Neural crest cell (in vitro differentiated cells): ENCODE measurements at places on chromosomes 3 and 15. TPM values are rescaled to one million over a fixed set of nuclear protein-coding genes. Genes with fewer than 3 reads are reported as not detected.

DNA sequence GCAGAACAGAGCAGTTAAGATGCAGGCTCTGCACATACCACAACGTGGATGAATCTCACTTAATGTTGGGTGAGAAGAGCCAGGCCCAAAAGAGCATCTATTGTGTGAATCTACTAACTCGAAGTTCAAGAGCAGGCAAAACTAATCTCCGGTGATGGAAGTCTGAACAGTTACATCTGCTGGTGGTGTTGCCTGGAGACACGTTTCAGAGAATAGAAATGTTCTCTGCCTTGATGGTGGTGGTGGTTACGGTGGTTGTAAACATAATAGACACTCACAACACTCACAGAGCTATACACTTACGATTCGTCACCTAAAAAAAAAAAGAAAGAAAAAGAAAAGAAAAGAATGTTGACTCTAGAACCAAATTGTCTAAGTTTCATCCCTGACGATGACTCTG lies 86.8 kb downstream of the LIPC start:
- H3K4me1 ChIP-seq, result peaks cover 64% of the 10 kb centered on the region
- no peak overlapping the region for H3K4me3 ChIP-seq
- H3K27ac ChIP-seq, result no peak overlapping the region
- H3K36me3 ChIP-seq, result peaks cover 3% of the 10 kb centered on the region
- no peak for DNase-seq

DNA sequence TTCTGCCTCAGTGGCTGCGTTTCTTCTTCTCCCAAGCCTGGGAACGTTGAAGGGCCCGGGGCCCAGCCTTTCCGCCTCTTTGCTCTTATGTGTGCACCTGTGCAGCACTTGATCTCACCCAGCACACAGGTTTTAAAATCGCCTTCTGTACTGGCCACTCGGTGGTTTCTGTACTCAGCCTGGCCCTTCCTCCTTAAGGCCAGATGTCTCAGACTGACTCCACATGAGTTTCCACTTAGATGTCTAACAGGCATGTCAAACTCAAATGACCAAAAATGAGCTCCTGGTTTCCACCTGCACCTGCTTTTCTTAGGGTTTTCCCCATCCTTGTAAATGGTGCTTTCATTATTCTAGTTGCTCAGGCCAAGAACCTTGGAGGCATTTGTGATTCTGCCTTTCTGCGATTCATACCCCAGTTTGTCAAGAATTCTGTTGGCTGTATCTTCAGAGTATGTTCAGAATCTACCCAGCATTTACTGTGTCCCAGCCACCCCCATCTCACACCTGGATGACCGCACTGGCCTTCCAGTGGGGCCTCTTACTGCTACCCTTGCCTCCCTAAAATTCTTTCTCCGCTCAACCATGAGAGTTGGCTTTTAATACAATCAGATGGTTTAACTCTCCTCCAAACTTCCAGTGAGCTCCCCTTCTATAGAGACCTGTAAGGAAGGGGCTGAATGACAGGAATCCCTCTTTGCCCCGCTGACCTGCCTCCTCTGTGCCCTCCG lies 2.2 kb upstream of the TRAK1 start:
- H3K27ac ChIP-seq, result no peak overlapping the region
- no peak overlapping the region for H3K4me3 ChIP-seq
- H3K27me3 ChIP-seq, result no peaks in the 10 kb centered on the region
- peaks cover 46% of the 10 kb centered on the region for H3K4me1 ChIP-seq
- no peak for DNase-seq

DNA sequence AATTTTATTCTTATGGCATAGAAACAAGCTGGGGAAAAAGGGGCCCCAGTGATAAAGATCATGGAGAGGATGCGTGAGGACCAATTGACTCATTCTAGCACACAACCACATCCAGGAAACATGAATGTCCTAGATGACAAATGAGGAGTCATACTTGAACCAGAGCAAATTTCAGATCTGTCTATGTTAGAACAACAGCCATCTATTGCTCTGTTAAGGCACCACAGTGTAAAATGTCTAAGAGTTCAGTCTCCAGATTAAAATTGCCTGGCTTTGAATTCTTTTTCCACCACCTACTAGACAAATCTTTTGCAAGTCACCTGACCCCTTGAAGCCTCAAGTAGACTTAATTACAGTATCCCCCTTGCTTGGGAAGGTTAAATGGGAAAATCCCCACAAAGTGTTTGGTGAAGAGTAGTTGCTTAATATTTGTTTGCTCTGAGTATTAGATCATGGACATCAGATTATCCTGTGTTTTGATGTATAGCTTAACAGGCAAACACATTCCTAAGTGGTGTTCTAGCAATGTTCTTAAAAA lies 258.7 kb upstream of the TGFBR2 start:
- H3K27ac ChIP-seq, result no peak overlapping the region
- peaks cover 2% of the 10 kb centered on the region for H3K4me1 ChIP-seq
- H3K36me3 ChIP-seq, result no peaks in the 10 kb centered on the region
- H3K27me3 ChIP-seq, result no peaks in the 10 kb centered on the region

DNA sequence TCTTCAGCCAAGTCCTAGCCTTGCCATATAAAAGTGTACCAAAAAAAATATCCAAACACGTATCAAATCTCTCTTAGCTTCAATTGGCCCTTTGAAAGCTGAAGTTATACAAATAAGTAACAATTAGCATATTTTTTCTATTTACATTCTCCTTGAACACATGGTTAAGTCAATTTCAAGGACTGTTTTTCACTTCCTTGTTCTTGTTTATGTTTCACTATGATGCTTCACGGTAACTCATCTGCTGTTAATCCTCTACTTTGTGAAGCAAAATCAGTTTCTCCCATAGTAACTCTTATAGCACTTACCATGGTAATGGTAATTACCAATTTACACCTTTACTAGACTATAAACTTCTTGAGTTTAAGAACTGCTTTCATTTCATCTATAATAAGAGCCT lies 10.6 kb upstream of the SPRED1 start:
- H3K27me3 ChIP-seq, result no peaks in the 10 kb centered on the region
- no peak overlapping the region for H3K4me3 ChIP-seq
- peaks cover 4% of the 10 kb centered on the region for H3K4me1 ChIP-seq
- H3K27ac ChIP-seq, result no peak overlapping the region

- H3K36me3 ChIP-seq, result no peaks in the 10 kb centered on the region
- no peak overlapping the region for H3K27ac ChIP-seq
Measured at GRCh38 chr3:53196575-53197407, 35.8 kb downstream of the PRKCD start.

DNA sequence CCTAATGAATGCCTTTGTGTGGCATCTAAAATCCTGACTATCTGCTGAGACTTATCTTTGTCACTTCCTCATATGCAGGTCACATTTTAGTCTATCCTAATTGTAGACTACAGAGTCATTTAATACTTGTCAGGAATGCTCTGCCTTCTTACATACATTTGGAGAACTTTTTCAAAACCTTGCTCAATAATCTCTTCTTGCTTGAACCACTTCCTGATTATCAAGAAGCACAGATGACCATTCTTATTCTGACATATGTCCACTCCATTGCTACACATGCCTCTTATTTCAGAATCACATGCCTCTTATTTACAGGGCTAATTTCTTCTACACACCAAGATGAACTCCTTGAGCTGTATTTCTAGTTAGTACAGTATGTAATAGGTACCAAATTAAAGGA lies 400.3 kb downstream of the TBC1D5 start:
- DNase-seq, result no peak
- H3K36me3 ChIP-seq, result peaks cover 3% of the 10 kb centered on the region
- no peak overlapping the region for H3K27ac ChIP-seq
- no peaks in the 10 kb centered on the region for H3K27me3 ChIP-seq
- H3K4me1 ChIP-seq, result no peaks in the 10 kb centered on the region

DNA sequence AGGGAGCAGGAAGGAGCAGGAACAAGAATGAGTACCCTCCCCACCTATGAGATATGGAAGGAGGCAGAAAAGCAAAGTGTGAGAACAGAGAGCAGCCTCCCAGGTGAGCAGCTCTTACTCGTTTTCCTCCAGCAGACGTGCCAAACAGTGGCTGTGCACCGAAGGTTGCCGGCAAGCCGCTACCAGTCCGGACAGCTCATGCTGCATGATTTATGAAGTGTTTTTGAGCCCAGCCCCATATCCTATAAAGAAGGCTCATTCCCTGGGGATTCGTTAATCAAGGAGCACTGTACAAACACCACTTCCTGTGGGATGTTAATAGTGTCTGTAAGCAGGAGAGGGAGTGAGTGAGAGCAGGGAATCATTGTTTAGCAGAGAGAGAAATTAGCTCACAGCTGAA lies 118.3 kb upstream of the FOXB1 start:
- H3K36me3 ChIP-seq, result no peaks in the 10 kb centered on the region
- peak; percentile 2 for DNase-seq
- peak overlapping the region; percentile 5 for H3K4me3 ChIP-seq
- peaks cover 4% of the 10 kb centered on the region for H3K27me3 ChIP-seq
- H3K27ac ChIP-seq, result no peak overlapping the region
- H3K4me1 ChIP-seq, result peaks cover 24% of the 10 kb centered on the region

DNA sequence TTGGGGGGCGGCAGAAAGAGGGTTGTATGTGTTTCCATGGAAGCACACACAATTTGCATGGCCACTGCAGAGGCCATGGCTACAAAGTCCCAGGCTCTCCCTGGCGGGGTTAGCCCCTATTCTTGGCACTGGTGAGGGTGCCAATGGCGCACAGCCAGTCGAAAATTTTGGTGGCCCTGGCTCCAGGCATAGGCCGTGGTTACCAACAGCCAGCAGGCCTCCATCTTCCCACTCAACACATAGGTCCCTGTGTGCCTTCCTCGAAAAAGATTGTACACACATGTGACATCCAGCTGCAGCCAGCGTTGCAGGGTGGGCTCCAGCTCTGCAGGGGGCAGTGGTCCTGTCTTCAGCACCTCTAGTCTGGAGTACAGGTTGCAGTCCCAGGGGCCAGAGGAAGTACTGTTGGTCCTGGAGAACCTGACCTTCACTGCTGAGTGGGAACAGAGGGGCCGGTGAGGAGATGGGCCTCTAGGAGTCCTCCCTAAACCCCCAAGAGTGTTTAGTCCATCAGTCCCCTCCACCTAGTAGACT lies 7.1 kb downstream of the P4HTM start:
- peaks cover 2% of the 10 kb centered on the region for H3K36me3 ChIP-seq
- no peak overlapping the region for H3K27ac ChIP-seq
- no peak for DNase-seq

DNA sequence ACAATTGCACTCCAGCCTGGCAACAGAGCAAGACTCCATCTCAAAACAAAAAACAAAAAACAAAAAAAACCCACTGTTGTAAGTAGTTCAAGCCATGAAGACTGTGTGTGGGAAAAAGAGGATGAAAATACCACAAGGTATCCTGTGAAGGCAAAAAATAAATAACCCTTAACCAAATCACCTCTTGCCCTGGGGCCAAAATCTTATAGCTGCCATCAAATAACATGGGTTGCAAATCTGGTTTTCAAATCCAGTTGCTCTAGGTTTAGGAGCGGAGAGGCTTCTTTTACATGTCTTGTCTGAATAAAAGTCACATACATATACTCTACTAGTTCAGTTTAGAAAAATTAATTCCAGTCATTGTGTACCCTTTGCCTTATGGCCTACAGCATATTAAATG lies 87.0 kb upstream of the STT3B start:
- peaks cover 3% of the 10 kb centered on the region for H3K36me3 ChIP-seq
- no peaks in the 10 kb centered on the region for H3K27me3 ChIP-seq
- H3K4me3 ChIP-seq, result no peak overlapping the region
- peaks cover 2% of the 10 kb centered on the region for H3K4me1 ChIP-seq
- H3K27ac ChIP-seq, result no peak overlapping the region

DNA sequence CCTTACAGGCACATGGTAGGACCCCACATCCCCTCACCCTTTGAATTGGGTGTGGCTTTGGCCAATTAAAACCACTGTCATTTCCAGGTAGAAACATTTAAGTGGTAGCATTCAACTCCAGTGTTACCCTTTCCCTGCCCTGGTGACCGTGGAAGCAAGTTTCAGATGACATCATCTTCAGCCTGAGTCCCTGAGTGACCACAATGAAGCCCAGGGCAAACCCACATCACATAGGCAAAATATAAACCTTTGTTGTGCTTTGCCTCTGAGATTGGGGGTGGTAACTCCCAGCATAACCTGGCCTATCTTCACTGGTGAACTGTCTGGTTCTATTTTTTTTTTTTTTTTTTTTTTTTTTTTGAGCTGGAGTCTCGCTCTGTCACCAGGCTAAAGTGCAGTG lies 404.0 kb upstream of the WNT5A start:
- peaks cover 22% of the 10 kb centered on the region for H3K4me1 ChIP-seq
- peaks cover 5% of the 10 kb centered on the region for H3K36me3 ChIP-seq

GRCh38 chr3:106332129-106332528 lies 463.3 kb upstream of the CBLB start:
- no peak overlapping the region for H3K27ac ChIP-seq
- no peaks in the 10 kb centered on the region for H3K36me3 ChIP-seq
- H3K4me1 ChIP-seq, result peaks cover 3% of the 10 kb centered on the region
- H3K4me3 ChIP-seq, result no peak overlapping the region
- H3K27me3 ChIP-seq, result no peaks in the 10 kb centered on the region

DNA sequence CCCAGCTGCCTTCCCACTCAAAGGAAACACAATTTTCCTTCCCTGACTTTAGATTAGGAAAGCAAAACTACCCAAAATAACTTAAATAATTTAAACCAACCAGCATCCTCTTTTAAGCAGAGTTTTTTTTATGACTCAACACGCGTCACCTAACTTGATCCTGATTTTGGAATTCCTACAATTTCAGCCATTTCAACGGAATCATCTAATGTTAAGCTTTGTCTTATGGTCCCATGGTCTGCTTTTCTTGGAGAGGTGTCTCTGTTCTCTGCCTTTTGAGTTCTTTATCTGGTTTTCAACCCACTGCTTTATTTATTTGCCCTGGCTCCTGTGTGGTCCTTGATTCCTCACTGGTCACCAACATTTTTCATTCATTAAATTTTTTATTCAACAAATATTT lies 219.2 kb upstream of the ARHGEF26 start:
- DNase-seq, result no peak
- H3K4me1 ChIP-seq, result peaks cover 25% of the 10 kb centered on the region
- no peak overlapping the region for H3K4me3 ChIP-seq
- peak overlapping the region; percentile 81 for H3K27ac ChIP-seq

DNA sequence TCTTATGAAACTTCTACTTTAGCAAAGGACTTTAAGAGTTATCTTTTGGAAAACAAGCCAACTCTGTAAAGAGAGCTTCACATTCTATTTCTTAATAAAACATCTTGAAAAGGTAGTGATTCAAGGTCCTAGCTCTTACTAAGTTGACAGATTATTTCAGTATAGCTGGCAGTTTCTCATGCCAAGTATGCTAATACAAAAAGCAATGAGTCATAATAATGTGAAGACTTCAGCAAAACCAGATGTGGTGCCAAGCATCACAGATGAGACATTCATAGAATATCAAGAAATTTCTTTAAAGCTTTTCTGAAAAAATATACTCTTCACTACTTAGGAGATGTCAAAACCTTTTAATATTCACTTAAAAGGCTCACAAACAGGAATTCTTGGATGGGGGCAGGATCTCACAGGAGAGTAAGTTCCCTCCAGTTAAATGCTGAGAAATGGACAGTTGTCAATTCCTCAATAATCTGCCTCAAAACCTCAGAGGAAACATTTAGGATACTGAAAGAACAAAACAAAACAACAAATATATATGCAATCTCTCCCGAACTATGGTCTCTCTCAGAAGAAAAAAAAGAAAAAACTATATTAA lies 45.6 kb downstream of the DCBLD2 start:
- peaks cover 12% of the 10 kb centered on the region for H3K4me1 ChIP-seq
- no peak overlapping the region for H3K4me3 ChIP-seq
- no peak for DNase-seq
- no peak overlapping the region for H3K27ac ChIP-seq
- peaks cover 58% of the 10 kb centered on the region for H3K36me3 ChIP-seq

- H3K27ac ChIP-seq, result no peak overlapping the region
- H3K4me1 ChIP-seq, result peaks cover 4% of the 10 kb centered on the region
- no peaks in the 10 kb centered on the region for H3K36me3 ChIP-seq
- DNase-seq, result no peak
Measured at GRCh38 chr3:60803216-60804173, 447.8 kb downstream of the FHIT start.

BCHE gene
- total RNA-seq, result 45.2 and 52.9 TPM in 2 replicates

LYZL4 gene
- total RNA-seq, result not detected in 2 replicates

CPOX gene
- total RNA-seq, result 28.1 and 29.8 TPM in 2 replicates

MEX3B gene
- total RNA-seq, result 49.5 and 51.7 TPM in 2 replicates

TOMM70 gene
- 46.1 and 48.2 TPM in 2 replicates for total RNA-seq

HTR3E gene
- total RNA-seq, result not detected in 2 replicates

ANKRD63 gene
- not detected in 2 replicates for total RNA-seq
